Left ventricle myocardium superior (tissue), 1 donor: ENCODE measurements at places on chromosomes 7 and 10.

GRCh38 chr7:79458796-79459195 lies 5.3 kb upstream of the MAGI2 start:
- no peak for DNase-seq

- no peak for DNase-seq
These were observed 61.4 kb downstream of the CPED1 start for GRCh38 chr7:121049897-121050296.

GRCh38 chr10:123039632-123039930 lies 30.8 kb downstream of the ACADSB start:
- no peak for DNase-seq

- peak; percentile 47 for DNase-seq
These were observed at the start of gene LRRN3 for GRCh38 chr7:111090846-111091245. Gene LRRN3, plus strand, starts transcription at chr7:111091127. Its CDS starts 31,646 bp downstream, at chr7:111122773.

DNA sequence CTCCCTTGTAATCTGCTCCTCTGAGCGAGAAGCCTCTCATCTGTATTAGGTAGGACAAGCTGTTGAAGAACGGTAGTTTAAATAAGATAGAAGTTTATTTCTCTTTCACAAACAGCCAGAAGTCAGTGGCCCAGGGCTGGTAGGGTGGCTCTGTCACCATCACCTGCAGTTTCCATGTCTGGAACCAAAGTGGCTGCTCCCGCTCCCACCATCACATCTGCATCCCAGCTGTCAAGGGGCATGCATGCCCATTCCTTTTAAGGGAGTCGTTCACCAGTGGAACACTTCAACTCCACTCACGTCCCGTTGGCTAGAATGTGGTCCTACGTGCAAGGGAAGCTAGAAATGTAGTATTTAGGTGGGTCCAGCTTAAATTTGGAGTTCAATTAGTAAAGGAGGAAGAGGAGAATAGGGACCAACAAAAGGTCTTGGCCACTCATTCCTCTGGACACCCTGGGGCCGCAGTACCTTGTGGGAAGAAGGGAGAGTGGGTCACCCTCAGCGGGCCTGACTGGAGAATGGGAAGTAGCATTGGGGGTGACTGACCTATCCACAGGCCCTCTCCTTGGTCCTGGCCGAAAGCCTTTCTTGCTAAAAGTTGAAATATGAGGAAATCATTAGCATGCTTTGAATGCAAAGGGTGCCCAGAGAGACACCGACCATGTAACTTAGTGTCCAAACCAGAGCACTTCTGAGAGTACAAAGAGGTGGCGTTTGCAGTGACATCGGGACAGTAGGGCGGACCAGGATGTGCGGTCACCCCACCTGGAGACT lies 48.0 kb downstream of the ELFN1 start:
- peak; percentile 15 for DNase-seq

- no peak for DNase-seq
These were observed 45.6 kb upstream of the PDE1C start for GRCh38 chr7:32115831-32116230.

DNA sequence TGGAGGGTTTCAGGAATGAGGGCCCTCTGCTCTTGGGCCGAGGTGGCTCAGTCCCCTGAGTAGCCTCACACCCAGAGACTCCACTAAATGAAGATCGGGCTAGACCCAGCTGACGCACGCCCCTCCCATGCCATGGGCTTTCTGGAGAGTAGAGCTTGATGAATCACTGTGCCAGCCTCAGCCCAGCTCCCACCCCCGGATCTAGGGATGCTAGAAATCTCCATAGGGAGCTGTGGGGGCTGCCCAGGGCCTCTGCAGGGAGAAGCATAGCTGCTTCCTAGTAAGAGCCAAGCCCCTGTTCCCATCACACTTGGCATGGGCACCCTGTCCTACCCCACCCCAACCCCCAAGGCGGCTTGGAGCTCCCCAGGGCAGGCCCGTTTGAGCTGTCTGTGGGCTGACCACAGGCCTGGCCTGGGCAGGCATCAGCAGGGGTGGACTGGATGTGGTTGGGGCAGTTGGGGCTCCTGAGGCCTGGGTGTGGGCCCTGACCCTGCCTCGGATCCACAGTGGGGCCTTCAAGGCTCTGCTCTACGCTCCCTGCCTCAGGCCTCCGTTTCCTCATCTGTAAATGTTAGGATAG lies 121.2 kb downstream of the ZMIZ1 start:
- no peak for DNase-seq

DNA sequence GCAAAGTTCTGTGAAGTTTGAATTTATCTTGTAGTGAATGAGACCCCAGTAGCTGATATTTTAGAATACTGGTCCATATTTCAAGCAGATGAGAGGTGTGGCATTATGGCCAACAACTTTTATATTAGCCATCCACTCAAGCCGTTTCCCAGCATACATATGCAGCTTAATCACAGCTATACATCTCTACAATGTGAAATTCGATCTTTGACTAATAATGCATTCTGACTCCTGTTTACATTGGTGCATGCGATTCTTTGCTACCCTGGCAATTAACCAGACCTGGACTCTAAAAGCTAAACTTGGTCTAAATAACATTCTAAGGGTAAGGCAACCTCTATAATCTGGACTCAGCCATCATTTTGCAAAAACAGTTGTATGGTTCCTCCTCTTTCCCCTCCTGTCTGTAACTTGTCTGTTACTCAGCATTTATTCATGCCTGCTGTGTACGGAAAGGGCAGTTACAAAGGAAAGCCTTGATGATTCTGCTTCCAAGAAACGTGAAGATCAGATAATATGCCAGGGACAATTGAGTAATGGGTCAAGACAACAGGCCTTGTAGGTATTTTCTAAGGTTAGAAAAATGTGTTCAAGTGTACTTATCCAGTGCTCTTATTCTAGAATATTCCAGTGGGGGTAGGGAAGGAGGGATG lies 50.6 kb downstream of the PNLIPRP2 start:
- DNase-seq = no peak
